CD4-positive, alpha-beta T cell treated with Interleukin-17A for 1 hour (primary cell): ENCODE measurements at places on chromosomes 11 and 22.

DNA sequence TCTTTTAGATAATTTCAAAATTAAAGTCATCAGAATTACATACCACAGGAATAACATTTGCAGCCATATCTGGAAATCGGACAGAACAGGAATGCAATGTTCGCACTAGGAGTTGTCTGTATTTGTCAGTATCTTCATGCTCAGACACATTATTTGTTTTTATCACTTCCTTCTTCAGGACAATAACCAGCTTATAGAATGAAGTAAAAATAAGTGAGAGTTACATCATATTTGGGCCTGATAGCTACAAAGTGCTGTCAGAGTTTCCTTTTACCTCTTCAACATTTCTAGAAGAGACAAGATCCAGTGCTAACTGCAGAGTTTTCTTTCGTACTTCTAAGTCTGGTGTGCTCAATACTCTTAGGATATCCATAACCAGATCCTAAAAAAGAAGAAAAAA lies 18.9 kb downstream of the COPB1 start:
- no peak for DNase-seq

GRCh38 chr11:85732965-85733364 lies 47.0 kb upstream of the CCDC89 start:
- no peak for DNase-seq

DNA sequence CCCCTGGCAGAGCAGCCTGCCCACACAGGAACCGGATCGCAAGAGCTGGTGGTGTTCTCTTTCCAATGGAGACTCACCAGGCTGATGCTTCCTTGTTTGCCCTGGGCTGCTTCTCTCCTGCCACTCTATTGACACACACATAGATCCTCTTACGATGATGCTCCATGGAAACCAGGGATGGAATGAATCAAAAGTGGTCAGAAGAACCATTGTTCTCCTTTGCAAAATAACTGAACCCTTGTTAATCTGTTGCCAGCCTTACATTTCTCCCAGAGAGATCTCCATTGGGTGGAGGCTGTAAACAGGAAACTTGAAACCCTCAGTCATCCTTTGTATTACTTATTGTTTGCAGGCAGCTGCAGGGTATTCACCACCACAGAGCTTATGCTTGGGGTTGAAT lies 24.6 kb upstream of the LDLRAD3 start:
- DNase-seq, result no peak

GRCh38 chr22:21807544-21808529 lies 59.6 kb downstream of the MAPK1 start:
- DNase-seq, result no peak

- DNase-seq, result no peak
Measured at GRCh38 chr11:132032555-132032954, 662.1 kb downstream of the NTM start.

- DNase-seq, result no peak
Measured at GRCh38 chr11:77123591-77123990, 4.5 kb upstream of the MYO7A start.

- no peak for DNase-seq
Measured at GRCh38 chr11:72452495-72452894, 18.2 kb upstream of the CLPB start.

DNA sequence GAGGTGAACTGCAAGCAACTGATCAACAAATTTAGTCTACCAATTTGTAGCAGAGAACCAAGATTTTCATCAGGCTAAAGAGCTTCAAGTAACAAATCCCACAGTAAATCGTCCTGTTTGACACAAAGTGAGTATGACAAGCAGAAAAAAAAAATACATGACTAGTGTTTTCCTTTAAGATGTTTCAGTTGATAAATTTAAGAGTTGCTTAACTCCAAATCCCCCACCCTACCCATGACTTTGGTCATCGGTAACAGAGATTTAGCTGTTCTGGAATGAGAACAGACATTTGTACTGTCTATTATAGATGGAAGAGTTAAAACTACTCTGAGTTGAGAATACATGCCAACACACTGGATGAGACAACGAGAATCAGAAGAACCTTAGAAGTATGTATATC lies 165.0 kb upstream of the MTMR2 start:
- no peak for DNase-seq

DNA sequence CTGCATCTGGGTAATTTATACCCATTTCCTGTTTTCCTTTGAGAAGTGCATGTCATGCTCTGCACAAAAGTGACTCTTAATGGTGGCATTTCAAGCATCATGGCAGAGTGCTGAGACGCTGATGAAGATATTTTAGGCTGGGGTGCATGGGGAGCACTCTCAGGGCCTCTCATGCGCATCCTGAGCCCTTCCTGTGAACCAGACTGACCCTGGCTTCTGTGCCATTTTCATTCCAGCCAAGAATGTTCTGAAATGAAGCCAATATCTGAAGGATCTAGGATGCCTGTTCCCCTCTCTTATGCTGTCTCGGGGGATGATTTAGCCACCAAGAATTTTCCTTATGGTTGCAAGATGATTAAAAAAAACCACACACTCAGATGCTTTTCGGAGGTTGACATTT lies 61.5 kb downstream of the MIAT start:
- no peak for DNase-seq

- DNase-seq, result no peak
Measured at GRCh38 chr11:68266936-68267880, 4.6 kb downstream of the C11orf24 start.

- no peak for DNase-seq
Measured at GRCh38 chr22:21013657-21014201, 1.2 kb upstream of the P2RX6 start.

- DNase-seq, result no peak
Measured at GRCh38 chr22:46528121-46528610, 9.3 kb downstream of the CELSR1 start.

DNA sequence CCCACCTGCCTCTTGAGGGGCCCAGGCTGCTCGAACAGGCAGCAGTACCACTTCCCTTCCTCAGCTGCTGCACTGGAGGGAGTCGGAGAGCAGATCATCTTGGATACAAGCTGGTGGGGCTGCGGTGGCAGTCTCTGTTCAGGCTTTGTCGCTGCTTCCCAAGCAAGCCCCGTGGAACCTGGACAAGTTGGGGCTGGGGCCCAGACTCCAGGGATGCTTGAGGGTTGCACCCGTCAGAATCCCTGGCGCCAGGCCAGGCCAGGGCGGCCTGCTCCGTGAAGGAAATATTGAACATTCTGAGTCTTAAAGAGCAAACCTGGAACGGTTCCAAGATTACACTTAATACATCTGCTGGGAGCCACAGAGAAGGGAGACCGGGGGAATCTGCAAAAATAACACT lies 310.1 kb upstream of the SORL1-AS1 start:
- DNase-seq, result no peak

GRCh38 chr11:12274056-12274455 lies 103.3 kb upstream of the PARVA start:
- DNase-seq, result no peak

DNA sequence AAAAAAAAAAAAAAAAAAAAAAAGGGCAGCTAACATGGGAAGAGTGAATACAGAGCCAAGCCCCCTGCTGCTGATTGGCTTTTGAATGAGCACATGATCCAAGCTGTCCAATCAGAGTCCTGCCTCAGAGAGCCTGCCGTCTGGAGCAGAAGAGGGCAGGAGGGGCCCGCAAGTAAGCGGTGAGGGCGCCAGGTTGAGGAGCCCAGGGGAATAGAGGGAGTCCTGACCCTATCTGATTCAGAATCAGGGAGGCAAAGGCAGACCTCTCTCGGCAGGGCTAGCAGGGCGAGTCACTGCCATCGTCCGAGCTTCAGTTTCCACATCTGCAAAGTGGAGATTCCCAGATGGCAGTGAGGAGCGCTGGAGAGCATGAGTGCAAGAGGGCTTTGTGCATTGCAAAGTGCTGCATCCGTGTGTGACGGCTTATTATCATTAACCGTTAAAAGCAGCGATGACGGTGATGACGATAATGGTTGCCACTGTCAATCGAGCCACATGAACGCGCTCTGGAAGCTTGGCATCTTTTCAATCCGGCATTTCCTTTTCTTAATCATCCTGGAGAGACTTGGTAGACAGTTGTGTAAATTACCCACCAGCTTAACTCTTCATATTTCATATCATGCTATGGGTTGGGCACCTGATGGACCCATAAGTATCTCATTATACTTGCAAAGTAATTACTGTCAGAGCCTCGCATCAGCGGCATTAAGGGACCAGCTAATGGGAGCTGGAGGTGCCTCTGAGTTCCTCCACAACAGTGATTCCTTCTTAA lies 68.6 kb upstream of the ATXN10 start:
- peak; percentile 31 for DNase-seq

DNA sequence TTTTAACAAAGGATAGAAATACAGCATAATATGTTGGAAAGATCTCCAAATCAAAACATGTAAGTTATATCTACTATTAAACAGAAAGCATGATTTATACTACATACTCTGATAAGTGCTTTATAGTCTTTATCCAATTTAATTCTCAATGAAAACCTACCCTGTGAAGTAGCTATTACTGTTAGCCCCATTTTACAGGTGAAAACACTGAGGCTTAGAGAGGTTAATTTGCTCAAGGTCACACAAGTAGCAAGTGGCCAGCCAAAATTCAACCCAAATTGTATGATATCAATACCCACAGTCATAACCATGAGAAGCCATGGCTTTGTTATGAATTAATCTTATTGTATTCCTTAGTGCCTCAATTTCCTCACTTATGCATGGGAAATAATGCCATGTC lies 675 bp upstream of the OR5AN1 start:
- no peak for DNase-seq

DNA sequence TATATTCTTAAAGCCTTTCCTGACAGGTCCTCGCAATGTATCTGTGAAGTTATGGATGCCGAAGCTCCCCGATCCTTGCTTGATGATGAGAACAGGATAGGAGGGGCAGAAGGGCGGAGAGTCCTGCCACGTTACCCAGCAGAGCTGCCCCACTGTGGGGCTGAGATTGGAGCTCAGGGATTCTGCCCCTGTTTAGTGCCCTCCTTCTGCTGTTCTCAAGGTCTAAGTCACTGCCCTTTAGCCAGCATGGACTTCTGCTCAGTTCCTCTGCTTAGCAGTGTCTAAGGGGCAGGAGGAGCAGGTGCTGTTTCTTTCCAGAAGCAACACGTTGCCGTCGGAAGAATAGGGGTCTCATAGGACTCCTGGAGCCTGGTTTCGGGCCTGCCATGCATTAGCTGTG lies 164.2 kb upstream of the B3GAT1 start:
- DNase-seq, result no peak

DNA sequence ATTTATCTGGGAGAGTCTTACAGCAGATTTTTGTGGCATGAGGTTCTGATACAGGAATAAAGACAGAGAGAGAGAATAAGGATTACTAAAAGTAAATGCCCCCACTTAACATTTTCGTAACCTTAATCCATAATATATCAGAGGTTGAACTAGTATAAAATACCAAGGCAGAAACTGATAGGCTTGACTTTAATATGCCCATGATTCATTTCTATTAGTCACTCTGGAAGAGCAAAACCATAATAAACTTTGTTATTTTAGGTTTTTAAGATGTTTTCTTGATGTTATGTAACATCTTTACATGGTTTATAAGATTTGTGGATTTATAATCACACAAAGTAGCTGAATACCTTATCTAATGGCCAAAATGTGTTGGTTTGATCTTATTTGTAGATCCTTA lies 19.1 kb downstream of the GUCY1A2 start:
- no peak for DNase-seq

GRCh38 chr22:39645532-39645931 lies 75.0 kb downstream of the CACNA1I start:
- no peak for DNase-seq

DNA sequence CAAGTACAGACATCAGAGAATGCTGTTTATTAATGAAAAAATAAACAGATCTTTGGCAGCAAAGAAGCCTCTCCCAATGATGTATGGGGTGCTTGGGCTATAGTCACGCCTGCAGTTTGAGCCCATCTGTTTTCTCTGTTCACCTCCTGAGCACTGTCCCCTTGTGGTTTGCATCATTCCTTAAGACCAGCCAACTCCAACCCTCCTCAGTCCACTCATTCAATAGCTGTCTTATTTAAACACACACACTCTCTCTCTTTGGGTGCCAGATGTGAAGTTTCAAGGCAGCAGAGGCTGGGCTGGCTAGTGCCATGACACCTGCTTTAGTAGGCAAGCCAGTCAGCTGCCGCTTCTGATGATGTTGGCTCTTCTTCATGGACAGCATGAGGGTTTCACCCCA lies 58.1 kb downstream of the POLD3 start:
- DNase-seq, result no peak

DNA sequence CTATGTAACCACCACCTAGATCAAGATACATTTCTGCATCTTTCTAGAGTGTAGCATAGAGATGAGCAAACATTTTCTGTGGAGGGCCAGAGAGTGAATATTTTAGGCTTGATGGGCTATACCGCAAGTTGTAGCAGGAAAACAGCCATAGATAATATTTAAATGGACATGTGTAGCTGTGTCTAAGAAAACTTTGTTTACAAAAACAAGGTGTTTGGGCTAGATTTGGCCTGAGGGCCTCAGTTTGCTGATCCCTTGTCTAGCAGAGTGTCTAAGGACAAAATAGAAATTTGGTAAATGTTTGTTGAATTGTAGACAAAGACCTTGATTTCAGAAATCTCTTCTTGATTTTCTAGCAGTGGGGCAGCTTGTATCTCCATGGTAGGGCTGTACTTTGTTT lies 36.3 kb downstream of the STIM1 start:
- DNase-seq, result no peak

- peak; percentile 26 for DNase-seq
Measured at GRCh38 chr11:83819931-83820549, 533.9 kb upstream of the CCDC90B start.

GRCh38 chr22:35593891-35594470 lies 23.1 kb downstream of the MB start:
- DNase-seq, result no peak

DNA sequence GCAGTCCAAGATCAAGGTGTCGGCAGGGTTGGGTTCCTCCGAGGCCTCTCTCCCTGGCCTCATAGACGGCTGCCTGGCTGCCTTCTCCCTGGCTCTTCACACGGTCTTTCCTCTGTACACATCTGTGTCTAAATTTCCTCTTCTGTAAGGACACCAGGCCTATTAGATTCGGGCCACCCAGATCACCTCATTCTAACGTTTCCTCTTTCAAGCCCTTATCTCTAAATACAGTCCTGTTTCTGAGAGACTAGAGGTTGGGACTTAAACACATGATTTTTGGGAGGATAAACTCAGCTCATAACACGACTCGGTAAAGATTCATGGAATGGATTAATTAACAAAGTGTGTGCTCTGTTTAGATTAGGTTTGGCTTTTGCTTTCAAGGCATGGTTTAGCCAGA lies 136.0 kb upstream of the SORL1-AS1 start:
- no peak for DNase-seq

GRCh38 chr22:26610072-26610958 lies 7.5 kb downstream of the CRYBB1 start:
- DNase-seq, result peak; percentile 58

GRCh38 chr11:78292109-78292803 lies 103.5 kb downstream of the USP35 start:
- peak; percentile 34 for DNase-seq

GRCh38 chr22:48553694-48554308 lies 1273.9 kb downstream of the BRD1 start:
- DNase-seq, result no peak

DNA sequence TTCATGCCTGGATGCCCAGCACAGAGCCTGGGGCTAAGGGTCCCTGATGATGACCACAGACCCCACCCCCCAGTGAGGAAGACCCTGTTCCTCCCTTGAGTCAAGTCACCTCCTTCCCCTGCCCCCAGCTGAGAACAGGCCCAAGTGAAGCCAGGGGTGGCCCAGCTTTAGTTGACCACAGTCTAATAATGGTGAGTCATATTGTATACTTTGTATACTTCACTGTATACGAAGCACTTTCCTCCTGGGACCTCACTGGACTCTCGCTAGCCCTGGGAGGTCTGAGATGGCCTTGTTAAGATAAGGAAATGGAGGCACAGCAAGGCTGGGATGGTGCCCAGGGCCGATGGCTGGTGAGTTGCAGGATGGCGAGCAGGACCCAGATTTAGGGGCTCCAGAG lies 3.7 kb upstream of the FLRT1 start:
- DNase-seq, result no peak
